ENCODE measurements at places on chromosomes 3 and 15.

DNA sequence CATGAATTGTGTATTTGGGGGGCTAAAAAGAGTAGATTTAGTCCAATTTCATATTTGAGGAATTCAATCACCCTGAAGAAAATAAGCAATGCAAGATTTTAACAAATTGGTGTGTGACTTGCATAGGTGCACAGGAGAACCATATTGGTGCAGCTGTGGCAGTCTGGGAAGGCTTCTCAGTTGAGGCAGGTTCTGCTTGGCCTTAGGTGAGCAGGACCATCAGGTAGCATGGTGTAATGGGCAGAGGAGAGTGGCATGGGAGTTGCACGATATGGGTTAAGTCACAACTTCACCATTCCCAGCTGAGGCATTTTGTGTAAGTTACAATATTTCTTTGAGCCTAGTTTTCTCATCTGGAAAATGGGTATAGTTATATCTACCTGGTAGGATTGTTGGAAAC is 10.5 kb downstream of the EBLN2 start:
- no peak for DNase-seq

- no peak for DNase-seq
Observed at GRCh38 chr3:114827495-114827894, 319.6 kb downstream of the ZBTB20 start.

DNA sequence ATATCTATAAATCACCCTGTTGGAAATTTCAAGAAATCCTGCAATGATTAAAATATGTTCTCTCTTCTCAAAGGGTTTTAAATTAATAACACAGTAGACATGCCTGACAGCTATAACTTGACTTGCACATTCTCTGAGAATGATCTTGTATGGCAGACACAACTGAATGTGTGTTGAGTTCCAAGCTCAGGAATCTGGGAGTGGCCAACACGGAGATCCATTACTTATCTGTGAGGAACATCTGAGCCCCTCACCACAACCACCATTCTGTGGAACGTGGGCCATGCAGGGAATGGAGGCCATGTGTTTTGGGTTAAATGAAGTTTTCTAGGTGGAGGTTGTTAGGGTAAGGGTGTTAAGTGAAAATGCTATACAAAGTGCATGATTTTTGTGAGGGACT is 105.3 kb upstream of the CHMP2B start:
- no peak for DNase-seq

- DNase-seq = no peak
Observed at GRCh38 chr3:135918600-135918999, 46.9 kb upstream of the PPP2R3A start.

- no peak for DNase-seq
Observed at GRCh38 chr3:126464997-126465396, 10.7 kb downstream of the ZXDC start.

Measured in T-helper 22 cell (primary cell).